ENCODE measurements at places on chromosomes 6 and 20.

DNA sequence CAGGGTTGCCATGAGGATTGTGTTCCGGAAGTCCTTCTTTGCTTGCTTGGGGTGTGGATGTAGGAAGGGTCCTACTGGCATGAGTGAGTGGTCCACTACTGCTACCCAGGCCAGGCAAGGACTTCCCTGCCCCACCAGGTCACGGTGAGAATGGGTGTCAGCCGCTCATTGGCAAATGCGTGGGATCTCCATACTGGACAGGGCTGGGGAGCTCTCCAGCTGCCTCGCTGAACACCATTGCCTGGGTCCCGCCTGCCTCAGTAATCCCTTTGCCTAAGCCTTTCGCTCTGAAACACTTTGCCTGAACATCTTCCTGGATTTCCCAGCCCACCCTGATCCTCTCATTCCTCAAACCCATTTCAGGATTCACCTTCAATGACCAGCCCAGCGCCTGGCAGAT is 59.5 kb downstream of the CTCFL start:
- DNase-seq = no peak

- DNase-seq = no peak
Observed at GRCh38 chr6:42933205-42933604, 3.9 kb downstream of the CNPY3 start.

DNA sequence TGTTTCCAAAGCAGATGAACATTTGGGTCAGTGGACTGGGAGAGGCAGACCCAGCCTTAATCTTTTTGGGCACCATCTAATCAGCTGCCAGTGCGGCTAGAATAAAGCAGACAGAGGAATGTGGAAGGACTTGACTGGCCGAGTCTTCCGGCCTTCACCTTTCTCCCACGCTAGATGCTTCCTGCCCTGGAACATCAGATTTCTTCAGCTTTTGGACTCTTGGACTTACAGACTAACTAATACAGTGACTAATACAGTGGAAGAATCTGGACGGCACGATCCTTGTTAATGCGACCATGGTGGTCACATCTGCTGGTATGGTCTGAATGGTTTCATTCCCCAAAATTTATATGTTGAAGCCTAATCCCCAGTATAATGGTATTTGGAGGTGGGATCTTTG is 122.6 kb upstream of the NXT1 start:
- no peak for DNase-seq

DNA sequence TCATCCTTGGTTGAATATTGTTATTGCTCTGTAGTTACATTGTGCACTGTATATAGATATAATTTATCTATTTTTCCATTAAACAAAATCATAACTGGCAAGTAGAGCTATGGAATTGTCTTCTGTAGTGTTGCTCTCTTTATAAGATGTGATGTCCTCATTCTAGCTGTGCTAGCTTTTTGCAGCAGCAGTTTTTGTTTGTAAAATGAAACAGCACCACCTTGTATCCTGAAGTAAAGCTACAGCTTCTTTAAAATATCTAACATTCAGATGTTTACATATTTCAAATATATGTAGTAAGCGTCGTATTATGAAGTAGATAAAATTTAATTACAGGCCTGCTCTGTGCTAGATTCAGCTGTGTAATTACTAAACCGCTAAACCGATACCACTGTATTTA is 328.8 kb upstream of the MANEA start:
- DNase-seq = no peak

GRCh38 chr6:42440778-42441696 is 10.7 kb downstream of the TRERF1 start:
- no peak for DNase-seq

GRCh38 chr6:132199343-132199742 is 201.9 kb downstream of the MOXD1 start:
- DNase-seq = no peak

GRCh38 chr6:114735025-114735735 is 392.4 kb upstream of the HS3ST5 start:
- DNase-seq = no peak

DNA sequence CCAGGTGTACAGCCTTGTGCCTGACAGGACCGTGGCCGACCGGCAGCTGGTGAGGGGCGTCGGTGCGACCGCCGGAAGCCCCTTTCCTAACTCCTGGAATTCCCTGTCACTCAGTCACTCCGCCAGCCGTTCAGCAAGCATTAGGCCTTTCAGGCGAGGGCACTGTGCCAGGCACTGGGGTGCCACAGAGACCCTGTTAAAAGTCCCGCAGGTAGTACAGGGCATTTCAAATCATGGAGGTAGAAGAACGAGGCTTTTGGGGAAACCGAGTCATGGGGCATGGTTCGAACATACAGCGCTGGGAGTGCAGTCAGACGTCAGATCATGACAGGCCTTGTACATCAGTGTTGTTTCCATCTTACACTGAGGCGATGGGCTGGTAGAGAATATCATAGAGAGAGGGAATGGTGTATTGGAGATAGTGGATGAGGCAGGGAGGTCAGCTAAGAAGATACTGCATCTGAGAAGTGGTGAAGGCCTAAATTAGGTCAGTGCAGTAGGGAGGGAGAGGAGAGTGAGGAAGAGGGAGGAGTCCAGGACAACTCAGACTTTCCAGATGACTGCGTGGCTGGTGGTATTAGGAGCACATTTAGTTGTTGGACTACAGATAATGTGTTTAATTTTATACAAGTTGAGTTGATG is 892 bp upstream of the DXO start:
- no peak for DNase-seq

- no peak for DNase-seq
Observed at GRCh38 chr20:58657262-58657661, 6.2 kb downstream of the STX16 start.

GRCh38 chr6:44989391-44989790 is 338.7 kb upstream of the RUNX2 start:
- DNase-seq = no peak

GRCh38 chr20:32191422-32191821 is 16.1 kb downstream of the PLAGL2 start:
- DNase-seq = no peak

DNA sequence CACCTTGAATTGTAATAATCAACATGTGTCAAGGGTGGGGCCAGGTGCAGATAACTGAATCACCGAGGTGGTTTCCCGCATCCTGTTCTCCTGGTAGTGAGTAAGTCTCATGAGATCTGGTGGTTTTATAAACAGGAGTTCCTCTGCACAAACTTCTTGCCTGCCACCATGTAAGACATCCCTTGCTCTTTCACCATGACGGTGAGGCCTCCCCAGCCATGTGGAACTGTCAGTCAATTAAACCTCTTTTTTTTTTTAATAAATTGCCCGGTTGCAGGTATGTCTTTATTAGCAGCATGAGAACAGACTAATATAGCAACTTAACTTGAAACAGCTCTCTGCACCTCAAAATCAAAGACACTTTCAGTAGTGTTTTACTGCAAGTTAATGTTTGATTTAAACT is 121.6 kb downstream of the OGFRL1 start:
- DNase-seq = no peak

DNA sequence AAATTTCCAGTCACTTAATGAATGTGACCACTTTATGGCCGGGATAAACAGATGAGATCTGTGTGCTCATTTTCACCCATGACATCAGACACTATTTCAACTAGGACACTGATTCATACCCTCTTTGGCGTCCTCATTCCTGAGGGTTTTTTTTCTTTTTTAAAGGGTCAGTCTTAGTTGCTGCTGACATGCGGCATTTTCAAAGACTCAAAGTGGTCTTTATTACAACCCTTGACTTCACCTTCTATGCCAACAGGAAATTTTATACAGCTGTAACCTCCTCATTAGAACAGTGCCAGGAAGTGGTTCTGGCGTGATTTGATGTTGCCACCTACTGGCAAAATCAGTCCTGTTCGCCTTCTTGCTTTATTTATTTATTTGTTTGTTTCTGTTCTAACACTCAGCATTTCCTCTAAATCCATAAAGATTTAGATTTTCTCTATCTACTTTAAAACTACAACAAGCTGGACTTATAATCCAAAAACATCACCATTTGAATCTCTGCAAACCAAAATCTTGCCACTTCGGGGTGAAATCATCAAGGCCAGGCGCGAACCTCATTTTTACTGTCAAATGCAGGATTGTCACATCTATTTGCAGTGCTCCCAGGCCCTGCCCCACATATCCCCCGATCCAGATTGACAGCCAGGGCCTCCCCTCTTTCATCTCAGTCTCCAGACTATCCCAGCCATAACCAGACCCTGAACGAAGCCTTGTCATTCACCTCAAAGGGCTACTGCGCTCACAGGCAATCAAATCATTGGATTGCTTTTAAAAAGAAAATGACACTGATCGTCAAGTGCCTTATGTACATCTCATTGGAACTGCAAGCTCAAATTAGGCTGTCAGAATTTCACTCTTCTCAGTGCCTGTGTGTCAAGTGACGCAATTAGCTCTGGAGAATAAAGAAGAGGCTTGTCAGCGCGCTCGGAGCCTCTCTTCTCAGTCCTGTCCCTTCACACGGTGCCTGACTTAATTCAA is 77.5 kb downstream of the C6orf118 start:
- no peak for DNase-seq

DNA sequence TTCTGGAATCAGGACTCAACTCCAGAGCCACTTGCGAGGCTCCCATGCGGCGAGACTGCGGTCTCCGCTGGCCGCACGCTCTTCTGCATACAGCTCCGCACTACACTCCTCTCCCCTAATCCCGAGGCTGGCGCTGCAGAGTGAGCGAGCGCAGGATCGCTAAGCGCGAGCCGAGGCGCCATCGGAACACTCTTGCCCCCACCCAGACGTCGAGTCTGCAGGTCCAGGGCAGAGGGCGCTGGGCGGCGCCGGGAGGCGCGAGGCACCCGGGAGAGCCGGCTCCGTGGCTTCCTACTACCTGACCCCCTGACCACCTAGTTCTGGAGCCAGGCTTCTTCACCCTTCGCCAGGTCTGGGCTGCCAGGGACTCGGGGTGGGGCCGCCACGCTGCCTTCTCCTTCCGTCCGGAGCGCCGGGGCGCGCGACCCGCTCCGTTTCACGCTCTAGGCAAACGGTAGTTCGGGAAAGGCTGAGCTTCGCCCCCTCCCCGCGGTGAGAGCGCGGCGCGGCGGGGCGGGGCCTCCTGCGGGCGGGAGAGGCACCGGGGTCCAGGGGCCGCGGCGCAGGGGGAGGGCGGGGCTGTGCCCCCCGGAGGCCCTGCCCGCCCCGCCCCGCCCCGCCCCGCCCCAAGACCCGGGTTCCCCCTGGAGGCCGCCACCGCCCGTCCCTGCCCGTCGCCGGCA is 5.4 kb upstream of the TUBB2A start:
- peak; percentile 18 for DNase-seq

GRCh38 chr6:9409126-9409525 is 973.8 kb upstream of the SLC35B3 start:
- DNase-seq = no peak

DNA sequence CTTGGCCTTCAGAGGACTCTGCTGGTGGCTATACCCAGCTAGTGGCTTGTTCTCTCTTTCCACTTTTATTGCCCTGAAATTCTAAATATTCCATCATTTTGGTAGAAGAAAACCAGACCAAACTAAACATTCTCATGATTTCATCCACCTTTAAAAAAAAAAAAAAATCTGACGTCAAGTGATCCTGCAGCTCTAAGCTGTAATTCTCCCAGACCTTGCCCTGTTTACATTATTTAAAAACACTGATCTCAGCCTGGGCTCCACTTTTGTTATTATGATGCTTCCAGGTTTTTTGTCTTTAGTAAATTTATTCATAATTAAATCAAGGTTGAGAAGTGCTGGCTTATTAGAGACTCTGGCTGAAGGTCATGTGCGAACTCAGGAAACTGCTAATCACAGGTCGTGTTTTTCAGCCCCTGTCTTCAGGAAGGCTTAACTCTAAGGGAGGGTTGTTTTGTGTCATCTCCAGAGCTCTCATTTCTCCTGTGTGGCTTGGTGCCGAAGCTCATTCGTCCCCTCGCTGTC is 114.4 kb downstream of the MTHFD1L start:
- no peak for DNase-seq

DNA sequence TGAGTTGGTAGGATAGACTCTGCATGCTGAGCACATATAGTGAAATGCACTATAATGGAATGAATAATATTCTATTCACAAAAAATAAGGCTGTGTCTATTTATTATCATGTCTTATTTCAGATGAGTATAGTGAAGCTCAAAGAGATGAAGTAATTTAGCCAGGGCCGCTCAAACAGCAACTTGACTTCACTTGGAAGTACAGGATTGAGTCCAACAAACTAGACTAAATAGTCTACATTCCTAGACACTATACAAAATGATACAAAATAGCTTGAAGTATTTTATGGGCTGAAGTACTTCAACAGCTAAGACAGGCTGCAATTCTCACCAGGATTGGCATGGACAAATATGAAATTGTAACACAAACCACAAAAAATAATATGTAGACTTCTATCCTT is 144.5 kb upstream of the DST start:
- no peak for DNase-seq

- DNase-seq = no peak
Observed at GRCh38 chr6:138206862-138207261, 11.4 kb downstream of the PBOV1 start.

DNA sequence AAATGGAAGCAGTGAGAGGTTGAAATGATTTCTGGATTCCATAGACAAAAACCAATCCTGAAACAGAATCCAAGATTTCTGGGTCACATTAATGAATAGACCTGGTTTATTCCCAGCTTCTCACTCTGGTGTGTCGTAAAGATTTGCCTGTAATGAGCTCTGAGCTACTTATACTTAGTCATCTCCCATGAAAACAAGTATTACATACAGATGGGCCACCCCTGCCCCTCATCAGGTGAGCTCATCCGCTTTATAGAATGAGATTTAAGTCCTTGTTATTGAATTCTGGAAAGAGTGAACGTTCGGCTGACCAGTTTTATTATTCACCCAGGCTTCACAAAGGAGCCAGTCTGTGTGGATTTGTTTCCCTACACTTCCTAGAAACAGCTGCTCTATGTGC is 47.1 kb upstream of the TMEM181 start:
- DNase-seq = no peak

DNA sequence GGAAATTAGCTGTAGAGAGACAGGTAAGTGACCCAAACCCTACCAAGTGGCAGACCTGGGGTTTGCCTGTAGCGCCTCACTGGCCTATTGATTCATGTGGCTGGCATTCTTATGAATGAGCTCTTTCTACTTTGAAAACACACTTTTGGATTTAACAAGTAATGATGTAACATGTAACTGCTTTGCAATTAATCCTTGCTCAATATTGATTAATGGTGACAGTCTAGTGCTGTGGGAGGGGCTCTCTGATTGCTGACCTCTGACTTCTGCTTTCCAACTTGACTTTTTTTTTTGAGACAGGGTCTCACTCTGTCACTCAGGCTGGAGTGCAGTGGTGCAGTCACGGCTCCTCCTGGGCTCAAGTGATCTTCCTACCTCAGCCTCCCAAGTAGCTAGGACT is 82.7 kb downstream of the TIAM2 start:
- no peak for DNase-seq

GRCh38 chr20:58707770-58708169 is 15.2 kb downstream of the NPEPL1 start:
- no peak for DNase-seq

Data from activated T-helper 1 cell treated with anti-CD3 and anti-CD28 coated beads, Interleukin-2, amount 50 U/mL, for 16 hours (primary cell).